Muscle of back (tissue), 13 donors: ENCODE measurements at places on chromosomes 11 and 22.

DNA sequence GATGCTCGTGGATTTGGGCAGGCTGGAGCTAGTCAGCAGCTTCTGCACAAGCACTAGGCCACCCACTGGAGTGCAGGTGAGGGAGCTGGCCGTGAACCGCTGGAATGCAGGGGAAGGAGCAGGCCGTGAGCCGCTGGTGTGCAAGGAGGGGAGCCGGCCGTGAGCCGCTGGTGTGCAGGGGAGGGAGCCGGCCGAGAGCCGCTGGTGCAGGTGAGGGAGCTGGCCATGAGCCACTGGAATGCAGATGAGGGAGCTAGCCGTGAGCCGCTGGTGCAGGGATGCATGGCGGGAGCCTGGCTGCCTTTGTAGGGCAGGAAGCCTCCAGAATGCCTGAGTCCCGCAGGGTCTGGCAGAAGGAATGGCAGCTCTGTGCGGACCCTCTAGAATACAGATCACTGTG is 4220.0 kb upstream of the OR11H1 start:
- no peak for DNase-seq

- no peak for DNase-seq
Measured at GRCh38 chr11:102763440-102763839, 17.0 kb downstream of the MMP10 start.

- DNase-seq = no peak
Measured at GRCh38 chr11:28439403-28439802, 331.2 kb downstream of the METTL15 start.

DNA sequence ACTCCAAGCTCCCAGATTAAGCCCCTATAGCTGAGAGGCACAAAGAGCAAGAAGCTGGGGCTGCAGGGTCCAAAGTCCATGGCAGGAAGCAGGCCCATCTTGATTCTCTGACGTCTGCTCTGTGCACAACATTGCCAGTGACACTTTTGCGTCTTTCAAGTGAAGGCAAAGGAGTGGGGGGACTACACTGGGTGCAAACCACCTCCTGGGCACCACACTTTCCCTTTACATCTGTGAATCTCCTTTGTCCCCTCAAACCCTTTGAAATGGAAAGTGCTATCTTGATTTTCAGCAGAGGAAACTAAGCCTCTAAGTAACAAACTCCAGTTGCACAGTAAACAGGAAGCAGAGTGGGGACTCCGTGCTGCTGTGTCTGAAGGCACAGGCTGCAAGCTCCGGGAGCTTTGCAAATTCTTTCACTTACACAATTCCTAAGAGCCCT is 428.0 kb downstream of the LARGE1 start:
- DNase-seq = peak; percentile 60

DNA sequence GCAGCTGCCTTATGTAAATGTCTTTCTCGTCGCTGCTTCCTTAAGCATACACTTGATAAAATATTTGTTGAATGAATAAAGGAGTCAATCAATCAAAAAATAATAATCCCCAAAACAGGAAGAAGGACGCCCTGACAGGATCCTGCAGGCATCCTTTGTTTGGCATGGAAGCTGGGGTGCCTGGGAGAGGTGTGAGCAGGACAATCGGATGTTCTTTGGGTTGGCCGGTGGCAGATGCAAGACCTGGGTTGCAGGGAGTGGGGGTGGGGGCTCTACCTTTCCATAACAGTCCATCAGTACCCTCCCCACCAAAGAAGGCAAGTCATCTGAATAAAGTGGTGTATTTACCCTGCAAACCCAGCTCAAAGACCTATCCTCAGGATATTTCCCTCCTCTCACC is 1.4 kb upstream of the SHANK2 start:
- DNase-seq = no peak
